ENCODE measurements at places on chromosomes 6 and 20.
A peak's percentile ranks its signal among the peaks of the same experiment; 100 is the strongest.

GRCh38 chr20:21303061-21303871 is at the start of gene XRN2:
XRN2 (plus strand) TSS chr20:21303331; CDS start chr20:21303399, 68 bp downstream.
- peak; percentile 95 for DNase-seq

GRCh38 chr20:17377231-17377630 is 150.4 kb downstream of the PCSK2 start:
- DNase-seq, result no peak

- DNase-seq, result no peak
These were observed 12.6 kb upstream of the PCMTD2 start for GRCh38 chr20:64242797-64243475.

GRCh38 chr6:104591573-104592334 is 268.0 kb downstream of the HACE1 start:
- no peak for DNase-seq

DNA sequence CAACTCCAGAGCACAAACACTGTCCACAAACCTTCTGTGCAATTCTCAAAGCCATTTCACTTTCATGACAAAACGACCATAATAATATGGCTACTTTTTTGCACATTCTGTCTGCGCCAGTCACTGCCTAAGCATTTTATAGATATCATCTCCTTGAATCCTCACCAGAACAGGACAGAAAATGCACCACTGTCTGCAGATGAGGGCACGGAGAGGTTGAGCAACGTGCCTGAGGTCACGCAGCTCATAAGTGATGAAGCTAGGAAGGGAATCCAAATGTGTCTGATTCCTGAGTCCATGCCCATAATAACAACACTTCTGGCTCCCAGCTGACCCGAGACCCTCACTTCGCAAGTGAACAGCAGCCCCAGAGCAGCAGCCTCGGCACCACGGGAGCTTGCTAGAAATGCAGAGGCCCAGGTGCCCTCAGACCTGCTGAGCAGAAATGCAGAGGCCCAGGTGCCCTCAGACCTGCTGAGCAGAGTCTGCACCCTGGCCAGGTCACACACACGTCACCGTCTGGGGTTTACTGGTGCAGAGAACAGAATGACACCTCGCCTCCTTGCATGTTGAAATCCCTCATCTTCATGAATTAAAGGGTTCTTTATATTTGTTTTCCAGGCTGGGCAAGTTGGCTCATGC is 265.2 kb downstream of the BMP7 start:
- no peak for DNase-seq

DNA sequence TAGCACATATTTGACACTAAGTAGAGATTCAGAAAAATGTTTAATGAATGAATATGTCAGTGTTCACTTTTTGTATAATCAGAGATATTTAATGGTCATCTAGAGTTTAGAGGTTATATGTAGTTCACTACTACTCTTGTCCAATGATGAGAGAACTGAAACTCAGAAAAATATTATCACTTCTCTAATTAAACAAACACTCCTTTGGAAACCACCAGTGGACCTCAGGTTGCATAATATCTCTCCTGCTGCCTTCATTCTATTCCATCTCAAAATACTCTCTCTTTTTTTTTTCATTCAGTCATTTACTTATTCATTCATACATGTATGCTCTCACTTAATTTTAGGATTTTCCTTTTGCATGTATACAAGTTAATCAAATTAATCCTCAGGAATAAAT is 423.1 kb upstream of the RNF217 start:
- no peak for DNase-seq

- no peak for DNase-seq
These were observed 466.3 kb downstream of the DOK5 start for GRCh38 chr20:54941666-54942065.

GRCh38 chr20:34011275-34011674 is 17.6 kb downstream of the RALY start:
- DNase-seq, result no peak

GRCh38 chr6:11732036-11732631 is 46.5 kb downstream of the ADTRP start:
- no peak for DNase-seq

GRCh38 chr6:134345789-134346188 is 27.9 kb upstream of the SGK1 start:
- no peak for DNase-seq

DNA sequence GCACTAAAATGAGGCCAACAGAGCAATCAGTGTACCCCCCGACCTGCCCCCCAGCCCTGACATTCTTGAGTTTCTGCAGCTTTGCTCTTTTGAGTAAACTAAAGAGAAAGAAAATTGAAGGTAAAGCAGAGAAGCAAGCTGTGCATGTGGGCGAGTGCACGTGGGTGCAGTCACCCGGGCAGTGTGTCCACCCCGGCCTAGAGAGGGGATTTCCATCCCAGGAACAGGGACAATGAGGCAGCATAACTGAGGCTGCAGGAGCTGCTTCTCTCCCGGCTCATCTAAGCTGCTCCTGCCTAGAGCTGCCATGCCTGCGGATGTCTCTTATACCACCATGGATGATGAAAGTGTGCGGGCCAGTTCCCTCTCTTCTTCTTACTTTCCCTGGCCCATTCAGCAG is 16.8 kb downstream of the CASS4 start:
- DNase-seq, result no peak

DNA sequence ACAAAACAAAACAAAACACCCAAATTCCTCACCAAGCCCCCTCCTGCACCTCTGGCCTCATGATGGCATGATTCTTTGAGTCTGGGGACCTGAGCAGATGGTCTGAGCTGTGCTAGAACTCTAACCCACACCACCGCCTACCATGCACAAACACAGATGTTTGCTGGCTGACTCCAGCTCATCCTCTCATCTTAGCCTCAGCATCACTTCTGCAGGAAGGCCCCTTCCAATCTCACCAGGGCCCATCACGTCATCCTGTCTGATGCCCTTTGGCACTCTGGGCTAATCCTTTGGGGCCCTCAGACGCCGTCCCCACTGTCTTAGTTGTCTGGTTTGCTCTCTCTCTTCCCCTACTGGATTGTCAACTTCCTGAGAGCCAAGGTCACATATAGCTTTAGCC is 85.8 kb downstream of the PHACTR3 start:
- no peak for DNase-seq

GRCh38 chr20:60299951-60300350 is 341.7 kb downstream of the CDH26 start:
- DNase-seq, result no peak

DNA sequence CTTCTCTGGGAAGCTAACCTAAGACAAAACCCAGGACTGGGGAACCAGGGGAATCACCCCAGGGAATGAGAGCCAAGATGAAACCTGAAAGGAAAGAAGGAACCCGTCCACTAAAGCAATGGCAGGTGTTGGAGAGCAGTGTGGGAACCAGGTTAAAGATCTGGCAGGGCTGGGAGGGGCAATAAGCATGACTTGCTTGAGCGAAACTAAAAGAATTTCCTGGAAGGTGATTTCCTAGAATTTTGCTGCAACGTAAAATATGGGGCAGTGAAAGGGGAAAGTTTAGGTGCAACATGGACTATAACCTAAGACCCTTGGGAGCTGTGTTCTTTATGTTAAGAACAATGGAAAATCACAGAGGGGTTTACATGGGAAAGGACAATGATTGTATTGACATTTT is 126.2 kb upstream of the SSTR4 start:
- DNase-seq, result no peak

GRCh38 chr20:11221046-11221445 is 547.2 kb upstream of the JAG1 start:
- DNase-seq, result no peak

GRCh38 chr6:111590209-111590980 is 15.3 kb downstream of the TRAF3IP2 start:
- no peak for DNase-seq

DNA sequence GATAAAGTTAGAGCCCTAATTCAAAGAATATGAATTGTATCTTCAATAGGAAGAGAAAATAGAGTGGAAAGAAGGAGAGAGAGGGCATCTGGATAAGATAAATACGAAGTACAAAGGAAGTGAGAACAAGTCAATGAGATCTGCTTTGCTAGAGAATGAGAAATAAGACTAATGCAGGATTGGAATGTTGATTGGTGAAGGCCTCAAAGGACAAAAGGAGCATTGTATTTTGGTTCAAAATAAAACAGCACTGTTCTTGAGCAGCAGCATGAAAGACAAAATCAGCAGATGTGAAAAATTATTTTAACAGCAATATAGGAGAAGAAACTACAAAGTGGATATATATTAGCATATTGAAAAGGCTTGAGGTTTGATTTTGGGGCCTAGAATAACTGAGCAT is 5.1 kb upstream of the TMEM244 start:
- no peak for DNase-seq

DNA sequence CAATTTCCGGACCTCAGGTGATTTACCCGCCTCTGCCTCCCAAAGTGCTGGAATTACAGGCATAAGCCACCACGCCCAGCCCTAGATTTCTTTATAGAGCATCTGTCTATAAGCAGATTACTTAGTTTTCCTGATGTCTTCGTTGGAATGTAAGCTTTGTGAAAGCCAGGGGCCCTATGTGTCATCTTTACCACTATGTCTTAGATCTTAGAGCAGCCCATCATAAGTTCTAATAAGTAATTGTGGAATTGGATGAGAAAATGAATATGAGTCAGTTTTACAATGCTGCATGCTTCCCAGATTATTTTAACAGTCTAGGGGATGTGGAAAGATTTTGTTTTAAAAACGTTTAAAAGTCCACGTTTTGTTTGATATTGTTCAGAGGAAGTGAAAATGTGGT is 9.1 kb upstream of the ZBTB2 start:
- DNase-seq, result no peak

DNA sequence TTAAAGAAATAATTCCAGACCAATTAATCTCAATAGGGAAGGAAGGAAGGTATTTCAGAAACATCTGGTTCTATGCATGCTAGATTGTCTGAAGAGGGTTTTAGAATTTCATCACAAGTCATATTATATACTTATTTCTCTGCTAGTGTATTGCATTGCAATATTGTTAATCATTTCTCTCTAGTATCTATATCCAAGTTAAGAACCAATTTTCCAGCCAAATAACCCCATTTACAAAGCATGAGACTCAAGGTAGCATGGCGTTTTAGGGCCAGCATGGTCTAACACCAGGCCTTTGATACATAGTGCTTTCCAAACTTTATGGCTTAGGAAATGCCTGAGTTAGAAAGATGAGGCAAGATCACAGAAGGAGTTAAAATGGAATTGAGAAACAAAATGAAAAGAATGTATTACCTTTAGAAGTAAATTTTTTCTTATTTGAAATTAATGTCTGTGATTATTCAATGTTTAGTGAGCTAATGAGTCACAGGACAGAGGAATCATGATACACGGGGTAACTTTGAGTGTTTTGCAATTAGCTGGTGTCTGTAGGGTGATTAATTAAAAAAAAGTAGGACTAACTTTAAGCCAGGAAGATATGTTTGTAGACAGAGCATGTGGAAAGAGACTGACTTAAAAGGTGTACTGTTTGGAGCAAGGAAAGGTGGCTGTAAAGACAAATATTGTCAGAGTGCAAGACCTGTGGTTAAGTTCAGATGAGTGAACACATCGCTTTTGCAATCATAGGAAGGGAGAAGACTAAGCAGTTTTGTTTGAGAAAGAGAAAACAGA is 1006.2 kb upstream of the CITED2 start:
- DNase-seq, result no peak

GRCh38 chr6:169714178-169714577 is 10.1 kb downstream of the PHF10 start:
- no peak for DNase-seq

DNA sequence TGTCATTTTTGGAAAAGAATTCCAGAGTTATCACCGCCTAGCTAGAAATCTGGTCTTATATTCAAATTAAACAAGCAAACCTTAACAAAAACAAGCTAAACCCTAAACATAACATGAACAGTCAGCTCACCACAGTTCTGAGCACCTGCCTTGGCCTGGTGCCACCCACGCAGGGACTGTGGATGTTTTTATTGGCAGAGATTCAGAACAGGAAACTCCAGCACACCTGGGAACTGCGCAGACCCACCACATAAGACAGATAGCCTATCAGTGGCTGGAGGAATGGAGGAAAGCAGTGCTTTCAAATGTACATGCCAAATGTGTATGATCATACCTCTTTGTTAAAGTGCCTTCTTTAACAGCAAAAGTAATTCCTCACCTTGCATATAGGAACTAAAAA is 8.9 kb downstream of the SLC16A10 start:
- peak; percentile 2 for DNase-seq

GRCh38 chr20:44828640-44829039 is 18.3 kb upstream of the RIMS4 start:
- DNase-seq, result no peak

- no peak for DNase-seq
These were observed 36.0 kb upstream of the FOXO3 start for GRCh38 chr6:108524528-108525248.

DNA sequence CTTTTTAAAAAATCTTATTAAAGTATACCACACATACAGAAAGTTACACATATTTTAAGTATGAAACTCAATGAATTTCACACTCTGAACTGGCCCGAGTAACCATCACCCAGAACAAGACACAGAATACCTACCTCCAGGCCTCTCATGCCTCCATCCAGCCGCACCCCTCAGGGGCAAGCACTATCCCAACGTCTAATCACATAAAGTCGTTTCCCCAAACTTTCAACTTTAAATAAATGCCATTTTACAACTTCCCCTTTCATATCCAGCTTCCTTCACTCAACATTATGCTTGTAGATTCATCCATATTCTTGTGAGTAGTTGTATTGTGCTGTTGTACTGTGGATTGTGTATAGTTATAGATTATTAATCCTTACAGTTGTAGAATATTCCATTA is 539.1 kb downstream of the CD83 start:
- no peak for DNase-seq

DNA sequence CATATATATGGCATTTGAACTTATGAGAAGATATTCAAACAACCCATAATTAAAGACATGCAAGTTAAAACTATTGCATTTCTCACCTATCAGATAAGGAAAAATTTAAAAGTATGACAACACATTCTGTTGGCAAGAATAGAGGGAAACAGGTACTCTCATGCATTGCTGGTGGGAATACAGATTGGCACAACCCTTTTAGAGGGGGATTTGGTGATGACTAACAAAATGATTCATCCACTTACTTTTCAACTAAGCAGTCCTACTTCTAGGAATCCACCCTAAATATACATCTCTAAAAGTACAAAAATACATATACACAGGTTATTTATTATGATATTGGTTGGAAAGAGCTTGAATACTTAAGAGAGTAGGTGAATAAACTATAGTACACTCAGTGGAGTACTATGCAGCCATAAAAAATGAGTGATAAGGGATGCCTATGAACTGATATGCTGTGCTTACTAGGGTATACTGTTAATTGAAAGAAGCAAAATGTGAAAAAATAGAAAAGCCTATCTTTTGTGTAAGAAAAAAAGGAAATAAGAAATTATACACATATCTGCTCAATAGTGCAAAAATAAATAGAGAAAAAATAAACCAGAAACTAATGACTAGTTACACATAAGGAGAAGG is 42.2 kb downstream of the ADAT2 start:
- no peak for DNase-seq

DNA sequence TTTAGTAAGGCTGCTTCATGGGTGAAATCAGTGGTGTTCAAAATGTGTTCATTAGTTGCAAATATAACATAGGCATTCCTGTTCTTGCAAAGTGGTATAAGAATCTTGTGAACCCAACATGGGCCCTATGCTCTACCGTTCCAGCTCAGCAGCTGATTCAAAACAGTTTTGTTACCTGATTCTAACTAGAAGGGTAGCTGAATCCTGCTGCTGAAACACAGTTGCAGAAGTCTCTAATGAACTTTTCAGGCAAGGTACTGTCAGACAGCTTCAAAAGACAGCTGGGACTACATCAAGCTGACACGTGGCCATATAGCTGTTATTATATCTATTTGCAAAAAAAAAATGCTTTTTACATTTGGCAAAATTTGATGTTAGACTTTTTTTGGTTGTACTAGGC is 22.7 kb downstream of the THEMIS start:
- DNase-seq, result no peak

Data from T-helper 9 cell (primary cell).